Right renal pelvis (tissue), 4 donors: ENCODE measurements at places on chromosomes 5 and 9.

- DNase-seq: no peak
Observed at GRCh38 chr9:111412280-111412679, 71.9 kb downstream of the ECPAS start.

DNA sequence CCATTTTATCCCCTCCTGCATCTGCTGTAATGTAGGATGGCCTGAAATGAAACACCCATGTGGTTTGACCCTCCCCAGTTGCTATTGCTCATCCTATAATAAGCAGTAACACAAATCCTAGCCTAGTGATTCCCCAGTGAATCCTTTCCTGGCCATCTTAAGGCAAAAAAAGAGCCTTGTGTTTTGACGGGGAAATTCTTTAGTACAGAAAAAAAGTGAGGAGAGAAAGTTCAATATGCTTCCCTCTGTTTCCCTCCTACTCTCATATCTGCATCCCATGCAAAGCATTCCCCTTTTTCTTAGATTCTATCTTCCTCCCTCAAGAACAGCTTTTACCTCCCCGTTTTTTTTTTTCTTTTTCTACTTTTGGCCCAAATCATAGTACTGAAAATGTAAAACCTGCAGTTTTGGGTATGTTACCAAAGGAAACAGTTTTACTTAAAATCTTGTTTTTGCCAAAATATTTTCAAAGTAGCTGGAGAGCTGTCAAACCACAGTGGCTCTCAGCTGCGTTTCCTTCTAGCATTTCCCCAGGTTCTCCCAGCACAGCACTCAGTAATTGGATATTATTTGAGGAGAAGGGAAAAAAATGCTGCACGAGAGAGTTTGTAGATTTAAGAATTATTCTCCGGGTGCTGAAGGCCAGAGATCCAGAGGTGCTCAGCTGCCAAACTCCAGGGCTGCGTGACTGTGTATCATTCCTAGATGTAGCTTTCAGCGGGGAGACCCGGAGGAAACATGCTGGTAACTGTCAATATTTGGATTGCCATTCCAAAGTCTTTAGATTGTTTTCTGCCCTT is 321.4 kb downstream of the NPR3 start:
- no peak for DNase-seq

GRCh38 chr5:121949885-121950284 is 11.9 kb upstream of the SRFBP1 start:
- DNase-seq: no peak

- DNase-seq: no peak
Observed at GRCh38 chr9:89724659-89725058, 119.8 kb downstream of the GADD45G start.

- DNase-seq: no peak
Observed at GRCh38 chr5:14870337-14871213, 1.0 kb downstream of the ANKH start.

DNA sequence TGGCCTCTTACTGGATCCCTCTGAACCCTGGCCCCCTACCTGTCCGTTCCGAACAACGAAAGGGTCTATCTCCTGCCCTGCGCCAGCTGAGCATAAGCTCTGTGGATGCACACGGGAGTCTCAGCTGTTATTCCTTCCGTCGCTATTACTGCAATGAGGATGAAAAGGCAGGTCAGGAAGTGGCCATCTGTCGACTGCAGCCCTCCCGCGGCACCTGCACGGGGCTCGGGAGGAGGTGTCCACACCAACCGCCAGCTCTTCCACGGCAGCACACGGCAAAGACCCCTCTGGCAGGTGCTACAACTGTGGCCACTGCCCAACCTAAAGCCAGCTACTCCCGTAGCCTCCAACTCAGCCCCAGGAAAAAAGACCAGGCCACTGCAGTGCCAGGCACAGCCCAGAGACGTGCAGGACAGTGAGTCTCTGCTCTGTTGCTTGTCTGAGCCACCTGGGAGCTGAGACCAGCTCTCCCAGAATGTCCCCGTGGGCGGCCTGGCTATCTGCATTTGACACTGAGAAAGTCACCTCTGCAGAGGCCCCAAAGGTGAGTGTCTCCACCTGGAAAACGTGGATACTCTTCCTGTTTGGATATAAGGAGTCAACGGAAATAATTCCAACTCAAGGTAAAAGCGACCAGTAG is 19.1 kb downstream of the CAMSAP1 start:
- DNase-seq: no peak

DNA sequence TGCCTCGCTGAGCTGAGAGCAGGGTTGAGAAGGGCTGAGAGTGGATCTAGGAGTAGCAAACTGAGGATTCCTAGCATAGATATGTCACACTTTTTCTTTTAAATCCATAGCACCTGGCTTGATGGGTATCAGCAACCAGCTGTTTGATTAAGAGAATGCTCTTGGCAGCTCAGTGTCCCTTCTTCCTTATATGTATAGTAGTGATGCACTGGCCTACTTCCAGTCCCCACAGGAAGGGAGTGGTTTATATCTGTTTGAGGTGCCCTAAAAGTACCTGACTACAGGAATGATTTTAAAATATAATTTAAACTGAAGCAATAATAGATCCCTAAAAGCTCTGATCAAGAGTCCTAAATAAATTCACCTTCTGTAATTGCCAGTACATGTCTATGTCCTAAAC is 546.8 kb upstream of the ZNF608 start:
- DNase-seq: no peak

- DNase-seq: peak; percentile 78
Observed at GRCh38 chr9:32251539-32251938, 132.9 kb upstream of the ACO1 start.

DNA sequence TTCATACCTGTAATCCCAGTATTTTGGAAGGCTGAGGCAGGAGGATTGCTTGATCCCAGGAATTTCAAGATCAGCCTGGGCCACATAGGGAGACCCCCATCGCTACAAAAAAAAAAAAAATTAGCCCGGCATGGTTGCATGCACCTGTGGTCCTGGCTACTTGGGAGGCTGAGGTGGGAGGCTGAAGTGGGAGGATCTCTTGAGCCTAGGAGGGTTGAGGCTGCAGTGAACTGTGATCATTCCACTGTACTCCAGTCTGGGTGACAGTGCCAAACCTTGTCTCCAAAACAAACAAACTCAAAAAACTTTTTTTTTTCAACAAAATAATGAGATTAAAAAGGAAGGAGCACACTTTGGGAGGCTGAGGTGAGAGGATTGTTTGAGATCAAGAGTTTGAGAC is 14.2 kb downstream of the KIAA1958 start:
- no peak for DNase-seq

DNA sequence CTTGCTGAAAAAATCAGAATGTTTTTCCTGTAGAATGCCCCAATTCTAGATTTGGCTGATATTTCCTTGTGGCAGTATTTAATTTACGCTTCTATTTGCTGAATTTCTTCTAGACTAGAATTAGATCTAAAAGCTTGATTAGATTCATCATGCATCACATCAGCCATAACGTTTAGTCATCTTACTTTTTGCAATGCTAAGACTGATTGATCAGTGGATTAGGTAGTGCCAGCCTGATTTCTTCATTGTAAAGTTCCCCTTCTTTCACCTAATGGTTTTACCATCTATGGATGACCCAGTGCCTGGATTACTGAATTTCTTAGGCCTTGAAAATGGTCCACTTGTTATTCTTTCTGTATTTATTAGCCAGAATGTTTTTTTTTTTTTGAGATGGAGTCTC is 83.9 kb downstream of the PBX3 start:
- no peak for DNase-seq

DNA sequence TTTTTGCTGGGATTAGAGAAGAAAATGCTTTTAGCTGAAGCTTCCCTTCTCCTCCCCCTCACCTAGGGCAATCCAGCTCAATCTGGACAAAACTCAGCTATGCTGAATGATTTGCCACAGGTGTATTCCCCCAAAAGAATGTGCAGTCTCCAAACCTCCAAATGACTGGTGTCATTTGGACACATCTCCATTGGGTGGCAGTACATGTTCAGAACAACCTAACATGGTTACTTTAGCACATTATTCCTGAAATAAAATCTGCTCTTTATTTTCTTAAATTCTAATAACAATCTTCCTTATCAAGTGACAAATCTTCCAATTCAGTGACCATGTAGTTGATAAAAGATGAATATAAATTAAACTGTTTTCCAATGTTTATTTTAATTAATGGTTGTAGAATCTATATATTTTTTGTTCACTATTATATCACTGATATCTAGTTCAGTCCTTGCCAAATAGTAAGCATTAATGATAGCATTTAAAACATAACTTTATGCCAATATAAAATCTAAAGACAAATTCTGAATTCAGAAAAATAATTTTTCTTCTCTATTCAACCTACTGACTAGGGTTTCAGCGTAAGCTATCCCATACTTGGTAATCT is 61.3 kb upstream of the MOCS2 start:
- DNase-seq: no peak

- no peak for DNase-seq
Observed at GRCh38 chr5:168624850-168625364, 45.7 kb upstream of the PANK3 start.

GRCh38 chr9:4193391-4193790 is 106.5 kb downstream of the GLIS3 start:
- DNase-seq: no peak

DNA sequence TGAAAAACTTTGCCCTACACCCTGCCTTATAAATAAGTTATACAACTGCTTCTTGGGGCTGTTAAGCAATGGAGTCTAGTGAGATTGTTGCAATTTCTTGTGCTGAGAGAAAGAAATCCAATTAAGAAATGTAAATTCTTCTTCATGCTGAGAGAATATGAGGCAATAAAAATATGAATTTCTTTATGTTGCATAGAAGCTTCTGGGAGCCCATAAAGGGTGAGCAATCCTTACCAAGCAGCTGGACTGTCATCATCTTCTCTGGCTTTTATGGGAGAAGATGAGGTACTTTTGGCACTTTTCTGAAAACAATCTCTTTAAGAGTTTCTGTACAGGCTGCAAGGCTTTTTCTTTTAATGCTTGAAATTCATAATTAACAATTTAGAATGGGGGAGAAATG is 204.3 kb downstream of the DMRTA1 start:
- no peak for DNase-seq

DNA sequence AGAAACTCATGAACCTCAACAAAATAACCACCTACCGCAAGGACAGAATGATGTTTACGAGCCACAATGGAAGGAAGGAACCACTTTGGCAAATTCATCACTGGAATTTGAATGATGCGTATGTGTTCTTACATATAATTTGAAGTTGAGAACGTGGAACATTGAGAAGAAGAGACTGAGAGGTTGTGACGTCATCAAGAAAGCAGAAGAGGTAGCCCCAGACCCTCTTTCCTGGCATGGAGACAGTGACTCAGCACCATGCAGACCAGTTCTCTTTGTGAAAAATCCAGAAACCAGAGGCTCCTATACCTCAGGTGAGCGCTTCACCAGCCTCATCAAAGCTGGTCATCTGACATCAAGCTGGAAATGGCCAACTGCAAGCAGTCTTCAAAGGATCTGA is 124.5 kb downstream of the PDZD2 start:
- no peak for DNase-seq

DNA sequence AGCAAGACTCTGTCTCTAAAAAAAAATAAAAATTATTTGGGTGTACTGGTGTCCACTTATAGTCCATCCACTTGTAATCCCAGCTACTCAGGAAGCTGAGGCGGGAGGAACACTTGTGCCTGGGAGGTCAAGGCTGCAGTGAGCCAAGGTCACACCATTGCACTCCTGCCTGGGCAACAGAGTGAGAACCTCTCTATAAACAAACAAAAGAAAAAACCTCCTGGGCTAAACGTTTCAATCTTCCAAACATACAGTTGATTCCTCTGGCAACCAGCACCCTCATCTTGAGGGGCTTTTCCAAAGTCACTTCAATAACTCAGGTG is 13.9 kb upstream of the CDK5RAP2 start:
- no peak for DNase-seq

- DNase-seq: no peak
Observed at GRCh38 chr5:146151970-146152369, 30.5 kb downstream of the LARS1 start.

DNA sequence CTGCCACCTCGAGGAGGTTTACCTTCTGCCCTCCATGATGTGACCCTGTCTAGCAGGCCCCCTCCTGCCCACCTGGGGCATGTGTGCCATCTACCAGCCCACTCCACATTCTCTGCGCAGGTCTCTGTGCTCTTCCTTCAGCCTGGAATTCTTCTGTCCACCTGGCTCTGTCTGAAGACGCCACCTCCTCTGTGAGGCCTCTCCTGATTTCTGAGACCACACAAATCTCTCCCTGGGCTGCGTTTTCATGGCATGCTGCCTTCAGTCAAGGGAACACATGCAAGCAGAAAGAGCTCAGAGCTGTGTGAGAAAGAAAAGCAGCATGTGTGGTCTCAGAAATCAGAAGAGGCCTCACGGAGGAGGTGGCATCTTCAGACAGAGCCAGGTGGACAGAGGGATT is 22.1 kb downstream of the FOXE1 start:
- DNase-seq: no peak

- no peak for DNase-seq
Observed at GRCh38 chr5:140340605-140341121, 5.7 kb downstream of the HBEGF start.

DNA sequence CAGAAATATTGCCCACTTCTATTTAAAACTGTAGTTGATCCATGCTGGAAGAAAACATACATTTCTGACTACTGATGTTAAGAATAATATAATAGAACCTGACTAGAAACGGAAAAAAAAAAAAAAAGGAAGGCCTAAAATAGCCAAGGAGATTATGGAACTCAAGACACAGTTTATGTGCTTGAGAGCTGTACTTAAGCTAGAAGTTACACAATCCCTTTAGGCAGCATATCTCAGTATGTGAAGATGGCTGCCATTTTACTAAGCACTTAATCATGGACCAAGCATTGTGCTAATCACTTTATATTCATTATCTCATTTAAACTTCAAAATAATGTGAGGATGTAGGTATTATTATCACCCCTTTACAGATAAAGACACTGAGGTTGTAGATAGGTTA is 73.0 kb upstream of the NR4A3 start:
- DNase-seq: no peak

DNA sequence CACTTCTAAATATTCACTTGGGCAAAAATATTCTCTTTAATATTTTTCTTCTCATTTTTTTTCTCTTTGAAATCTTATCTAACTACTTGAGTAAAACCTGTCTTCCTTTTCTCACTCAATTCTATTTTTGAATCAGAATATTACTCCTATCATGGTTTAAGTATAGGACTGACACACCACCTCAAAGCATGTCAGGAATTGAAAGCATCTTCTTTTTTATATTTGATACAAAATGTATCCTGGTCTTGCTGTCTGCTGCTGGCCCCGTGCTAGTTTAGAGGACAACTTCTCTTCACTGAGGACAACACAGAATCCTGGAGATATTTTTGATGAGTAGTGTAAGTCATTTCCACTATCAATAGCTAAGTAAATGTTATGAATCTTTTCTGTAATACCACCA is 383.6 kb downstream of the GADD45G start:
- DNase-seq: no peak

- DNase-seq: no peak
Observed at GRCh38 chr9:97382099-97382718, 29.7 kb upstream of the TDRD7 start.

- no peak for DNase-seq
Observed at GRCh38 chr5:39219437-39219836, at the start of gene FYB1. FYB1 (minus strand) TSS chr5:39219563; CDS start chr5:39202960, 16,603 bp downstream.

DNA sequence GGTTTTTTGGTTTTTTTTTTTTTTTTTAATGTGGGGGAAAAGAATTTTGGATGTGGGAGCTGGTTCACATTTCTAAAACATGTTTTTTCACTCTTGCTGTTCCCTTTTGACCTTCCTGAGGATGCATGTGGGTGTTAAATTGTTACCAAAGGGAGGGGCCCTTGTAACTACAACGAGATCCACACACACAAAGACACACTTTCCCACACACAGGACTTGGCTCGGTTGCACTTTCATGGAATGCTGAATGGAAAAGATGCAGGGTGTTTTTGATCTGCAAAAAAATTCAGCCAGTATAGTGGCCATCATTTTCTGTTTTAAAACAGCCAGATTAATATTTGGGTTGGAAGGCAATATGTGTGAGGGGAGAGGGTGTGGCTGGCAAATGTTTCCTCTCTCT is 576.9 kb downstream of the EBF1 start:
- no peak for DNase-seq
